ENCODE measurements at places on chromosomes 5 and 9.

GRCh38 chr9:93673839-93674334 lies 97.5 kb downstream of the PHF2 start:
- no peak for DNase-seq

DNA sequence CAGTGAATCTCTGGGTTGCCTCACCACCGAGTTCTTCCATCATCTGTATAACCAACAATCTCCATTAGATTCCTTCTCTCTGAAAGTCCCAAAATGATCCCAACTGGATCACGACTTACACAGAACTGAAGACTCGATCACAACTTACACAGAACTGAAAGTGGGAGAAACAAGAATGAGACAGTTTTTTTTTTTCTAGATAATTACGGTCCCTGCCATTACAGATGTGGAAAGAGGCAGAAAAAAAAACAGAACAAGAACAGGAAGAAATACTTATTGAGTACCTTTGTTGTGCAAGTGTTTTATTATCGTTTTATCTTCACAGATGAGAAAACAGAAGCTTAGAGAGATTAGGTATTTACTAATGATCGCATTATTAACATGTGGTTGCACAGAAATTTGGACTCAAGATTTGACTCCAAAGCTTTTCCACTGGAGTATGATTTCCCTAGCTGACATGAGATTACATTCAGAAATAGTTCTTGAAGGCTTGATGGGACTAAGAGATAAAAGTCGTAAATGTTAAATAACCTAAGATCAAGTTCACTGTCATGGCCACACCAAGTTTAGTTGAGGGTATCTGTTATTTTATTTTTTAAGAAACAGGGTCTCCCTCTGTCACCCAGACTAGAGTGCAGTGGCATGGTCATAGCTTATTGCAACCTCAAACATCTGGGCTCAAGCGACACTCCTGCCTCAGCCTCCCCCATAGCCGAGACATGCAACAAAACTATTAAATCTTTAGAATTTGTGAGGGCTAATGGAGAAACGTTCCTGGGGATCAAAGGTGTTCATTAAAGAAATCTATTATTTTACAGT lies 8.9 kb downstream of the PLK2 start:
- DNase-seq = no peak

- DNase-seq = no peak
Measured at GRCh38 chr9:113616116-113616515, 152.6 kb downstream of the RGS3 start.

DNA sequence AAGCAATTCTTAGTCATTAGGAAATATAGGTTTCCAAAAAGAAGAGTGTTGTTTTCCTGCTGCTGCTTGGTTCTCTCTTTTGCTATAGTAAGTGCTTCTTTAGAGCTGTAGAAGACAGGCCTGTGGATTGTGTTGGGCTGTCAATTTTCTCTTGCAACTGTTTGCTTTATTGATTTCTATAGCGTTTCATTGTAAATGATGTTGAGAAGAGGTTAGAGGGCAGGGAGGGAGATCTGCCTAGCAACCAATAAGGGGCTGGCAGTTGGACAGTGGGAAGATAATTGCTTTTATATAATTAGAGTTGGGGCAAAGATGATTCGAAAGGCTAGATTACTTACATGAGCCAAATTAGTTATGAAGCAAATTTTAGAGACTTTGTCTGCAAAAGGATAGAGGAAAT lies 11.1 kb downstream of the UNC13B start:
- DNase-seq = no peak

DNA sequence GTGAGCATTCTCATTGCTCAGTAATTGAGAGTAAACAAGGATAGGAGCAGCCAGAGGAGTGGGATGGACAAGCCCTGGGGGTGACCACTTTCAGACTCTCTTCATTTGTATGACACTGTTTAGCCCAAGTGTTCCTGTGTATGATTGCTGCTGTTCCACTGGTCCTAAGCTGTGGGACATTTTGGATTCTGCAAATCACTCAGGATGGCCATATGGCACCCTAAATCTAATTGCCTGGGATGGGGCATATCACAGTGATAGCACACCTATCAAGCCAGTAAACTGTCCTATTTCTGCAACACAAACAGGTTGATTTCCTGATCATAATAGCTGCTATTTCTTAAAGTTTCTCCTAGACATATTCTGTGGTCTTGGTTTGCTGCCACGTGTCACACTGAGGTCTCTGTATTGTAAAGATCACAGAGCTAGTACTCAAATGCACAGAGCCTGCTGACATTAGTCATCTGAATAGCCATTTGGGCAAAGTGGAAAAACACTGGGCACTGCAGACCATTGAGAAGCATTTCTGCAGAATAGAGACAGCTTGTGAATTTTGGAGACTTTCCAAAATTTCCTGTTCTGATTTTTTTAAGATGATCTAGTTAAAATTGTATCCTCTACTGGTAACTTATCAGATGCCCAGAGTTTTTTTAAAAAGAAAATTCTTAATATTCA lies 320.2 kb downstream of the RFX3 start:
- DNase-seq = no peak

- no peak for DNase-seq
Measured at GRCh38 chr5:56112526-56113121, 117.9 kb upstream of the IL6ST start.

DNA sequence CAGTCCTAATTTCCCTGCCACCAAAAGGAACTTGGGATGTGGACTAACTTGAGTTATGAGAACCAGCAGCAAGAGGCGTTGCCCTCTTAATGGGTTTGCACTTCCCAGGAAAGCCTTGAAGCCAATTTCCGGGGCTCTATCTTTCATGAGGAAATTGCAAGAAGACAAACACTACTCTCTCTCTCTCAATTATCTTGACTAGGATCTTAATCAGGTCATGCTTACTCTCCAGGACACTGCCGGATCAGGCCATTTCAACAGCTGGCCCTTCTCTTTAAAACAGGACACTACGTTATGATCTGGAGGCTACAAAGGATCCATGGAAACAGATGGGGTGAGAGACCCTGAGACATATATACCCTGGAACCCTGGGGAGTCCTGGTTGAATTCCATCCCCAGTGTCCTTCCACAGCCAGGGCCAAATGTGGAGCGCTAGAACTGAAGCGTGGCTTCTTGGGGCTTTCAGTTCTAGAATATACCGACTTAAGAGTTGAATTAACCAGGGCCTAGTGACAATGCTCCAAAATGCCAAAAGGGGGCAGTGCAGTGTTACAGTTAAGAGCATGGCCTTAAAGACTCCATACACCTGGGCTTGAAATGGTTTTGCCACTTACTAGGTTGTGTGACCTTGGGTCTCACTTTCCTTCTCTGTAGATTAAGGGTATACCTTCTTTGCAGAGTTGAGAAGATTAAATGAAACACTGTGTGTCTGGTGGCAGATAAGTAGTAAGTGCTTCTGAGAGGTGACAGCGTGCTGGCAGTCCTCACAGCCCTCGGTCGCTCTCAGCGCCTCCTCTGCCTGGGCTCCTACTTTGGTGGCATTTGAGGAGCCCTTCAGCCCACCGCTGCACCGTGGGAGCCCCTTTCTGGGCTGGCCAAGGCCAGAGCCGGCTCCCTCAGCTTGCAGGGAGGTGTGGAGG lies 21.1 kb downstream of the FAM219A start:
- DNase-seq = peak; percentile 69

DNA sequence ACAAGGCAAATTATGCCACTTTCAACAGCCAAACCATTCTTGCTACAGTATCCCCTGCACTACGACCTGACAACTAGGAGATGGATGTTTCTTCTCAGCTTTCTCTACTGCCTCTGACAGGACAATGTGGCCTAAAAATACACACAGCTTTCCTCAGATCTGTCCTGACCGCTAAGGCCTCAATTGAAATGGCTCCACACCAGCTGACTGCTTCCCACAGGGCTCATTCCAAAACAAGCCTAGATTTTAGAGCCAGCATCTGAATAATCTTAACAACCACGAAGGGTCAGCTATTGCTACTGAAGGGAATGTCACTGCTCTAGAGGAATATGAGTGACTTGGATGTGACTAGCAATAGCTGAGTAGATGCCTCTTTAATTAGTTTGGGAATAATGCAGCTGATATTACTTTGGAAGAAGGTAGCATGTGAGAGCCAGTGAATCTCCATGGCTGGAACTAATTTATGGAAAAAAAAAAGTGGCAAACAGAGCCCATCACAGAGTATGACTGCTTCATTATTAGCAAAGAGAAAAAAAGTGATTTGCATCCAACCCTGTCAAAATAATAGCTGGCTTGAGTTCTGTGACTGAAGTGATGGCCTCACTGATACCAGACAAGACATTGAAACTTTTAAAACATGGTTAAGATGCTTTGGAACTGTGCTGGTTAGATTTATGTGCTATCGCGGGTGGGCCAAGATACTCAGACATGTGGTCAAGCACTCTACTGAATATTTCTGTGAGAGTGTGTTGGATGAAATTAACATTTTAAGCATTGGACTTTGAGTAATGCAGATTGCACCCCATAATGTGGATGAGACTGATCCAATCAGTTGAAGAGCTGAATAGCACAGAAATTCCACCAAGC lies 450.2 kb downstream of the NR2F1-AS1 start:
- no peak for DNase-seq
